CD8-positive, alpha-beta memory T cell (primary cell): ENCODE measurements at places on chromosomes 6 and 20. TPM values are rescaled to one million over a fixed set of nuclear protein-coding genes. Genes with fewer than 3 reads are reported as not detected.

The MOXD1 gene
- not detected for total RNA-seq

DNA sequence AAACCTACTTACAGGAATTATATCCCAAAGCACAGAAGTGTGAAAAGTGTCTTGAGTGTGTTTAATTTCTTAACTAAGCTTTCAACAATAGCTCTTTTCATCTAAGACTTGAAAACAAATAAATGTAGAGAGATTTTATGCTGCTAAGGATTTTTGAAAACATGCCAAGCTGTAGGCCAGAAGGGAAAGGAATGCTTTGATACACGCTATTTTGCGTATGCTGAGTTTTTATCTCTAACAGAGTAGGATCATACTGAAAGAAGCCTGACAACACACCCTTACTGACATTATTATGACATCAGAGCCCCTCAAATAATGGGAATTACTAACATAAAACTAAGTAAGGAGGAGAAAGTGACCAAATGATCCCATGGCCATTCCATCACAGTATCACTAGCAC lies 265.5 kb downstream of the KHDC1L start:
- H3K27me3 ChIP-seq = no peaks in the 10 kb centered on the region
- H3K36me3 ChIP-seq = no peaks in the 10 kb centered on the region
- no peak for DNase-seq
- no peak overlapping the region for H3K4me3 ChIP-seq
- H3K4me1 ChIP-seq = no peaks in the 10 kb centered on the region
- no peak overlapping the region for H3K27ac ChIP-seq

DNA sequence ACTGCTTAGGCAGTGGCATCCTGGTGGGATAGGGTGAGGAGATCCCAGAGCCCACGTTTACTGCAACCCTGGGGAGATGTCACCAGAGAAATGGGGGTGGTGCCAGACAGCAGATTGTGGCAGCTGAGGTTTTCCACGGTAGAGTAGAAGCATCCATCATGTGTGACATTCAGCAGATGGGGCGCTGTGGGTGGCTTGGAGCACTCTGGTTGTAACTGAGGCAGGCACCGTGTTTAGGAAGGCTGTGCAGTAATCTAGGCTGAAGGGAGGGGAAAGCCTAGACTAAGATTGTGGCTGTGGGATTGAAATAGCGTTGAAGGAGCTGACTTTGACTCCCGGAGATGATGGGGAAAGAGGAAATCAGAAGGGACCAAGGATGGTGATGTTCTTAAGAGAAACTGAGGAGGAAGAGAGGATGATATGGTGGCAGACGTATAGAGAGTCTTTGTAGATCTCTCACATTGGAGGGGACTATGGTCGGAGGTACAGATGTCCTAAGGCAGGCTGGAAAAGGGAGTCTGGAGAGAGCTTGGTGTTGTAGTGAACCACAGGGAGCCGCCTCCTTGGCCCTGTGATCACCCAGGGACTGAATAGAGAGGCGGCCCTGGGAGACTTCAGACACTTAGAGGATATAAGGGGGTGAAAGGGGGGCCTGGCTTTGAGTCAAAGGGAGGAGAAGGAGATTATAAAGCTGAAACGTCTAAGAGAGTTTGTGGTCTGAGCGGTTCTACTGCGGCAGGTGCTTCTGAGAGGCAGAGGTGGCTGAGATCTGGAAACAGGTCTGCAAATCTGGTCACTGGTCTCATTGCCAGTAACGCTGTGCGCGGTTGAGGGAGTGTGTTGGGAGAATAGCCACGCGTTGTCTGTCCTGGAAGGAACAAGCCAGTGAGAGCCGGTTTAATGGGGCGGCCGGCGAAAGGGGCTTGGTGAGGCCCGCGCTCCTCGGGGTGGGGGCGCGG lies 792 bp upstream of the MICA start:
- H3K27me3 ChIP-seq = no peaks in the 10 kb centered on the region
- H3K36me3 ChIP-seq = no peaks in the 10 kb centered on the region
- peak overlapping the region; percentile 76 for H3K4me3 ChIP-seq
- DNase-seq = peak; percentile 51
- peak overlapping the region; percentile 57 for H3K27ac ChIP-seq
- H3K4me1 ChIP-seq = peaks cover 39% of the 10 kb centered on the region

The UBE2V1 gene
- total RNA-seq = 183 TPM

The PRSS35 gene
- not detected for total RNA-seq

DNA sequence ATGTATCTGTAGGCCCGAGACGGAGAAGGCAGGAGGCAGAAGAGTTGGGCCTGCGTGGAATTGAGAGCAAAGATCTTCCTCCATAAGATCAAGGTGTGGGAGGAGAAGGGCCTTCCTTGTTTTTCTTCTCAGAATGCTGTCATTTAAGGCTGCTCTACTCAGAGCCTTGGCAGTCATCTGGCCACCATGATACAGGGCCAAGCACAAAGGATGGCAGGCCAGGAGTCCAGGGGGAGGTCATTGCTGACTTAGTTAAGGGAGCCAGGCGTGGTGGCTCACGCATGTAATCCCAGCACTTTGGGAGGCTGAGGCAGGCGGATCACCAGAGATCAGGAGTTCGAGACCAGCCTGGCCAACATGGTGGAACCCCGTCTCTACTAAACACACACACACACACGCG lies 137.1 kb downstream of the BMP7 start:
- DNase-seq = no peak
- no peak overlapping the region for H3K4me3 ChIP-seq
- H3K4me1 ChIP-seq = no peaks in the 10 kb centered on the region
- H3K36me3 ChIP-seq = no peaks in the 10 kb centered on the region
- H3K27me3 ChIP-seq = no peaks in the 10 kb centered on the region

The DZANK1 gene
- total RNA-seq = 2.8 TPM

The C4A gene
- 3.4 TPM for total RNA-seq

The DPM1 gene
- 77.9 TPM for total RNA-seq

DNA sequence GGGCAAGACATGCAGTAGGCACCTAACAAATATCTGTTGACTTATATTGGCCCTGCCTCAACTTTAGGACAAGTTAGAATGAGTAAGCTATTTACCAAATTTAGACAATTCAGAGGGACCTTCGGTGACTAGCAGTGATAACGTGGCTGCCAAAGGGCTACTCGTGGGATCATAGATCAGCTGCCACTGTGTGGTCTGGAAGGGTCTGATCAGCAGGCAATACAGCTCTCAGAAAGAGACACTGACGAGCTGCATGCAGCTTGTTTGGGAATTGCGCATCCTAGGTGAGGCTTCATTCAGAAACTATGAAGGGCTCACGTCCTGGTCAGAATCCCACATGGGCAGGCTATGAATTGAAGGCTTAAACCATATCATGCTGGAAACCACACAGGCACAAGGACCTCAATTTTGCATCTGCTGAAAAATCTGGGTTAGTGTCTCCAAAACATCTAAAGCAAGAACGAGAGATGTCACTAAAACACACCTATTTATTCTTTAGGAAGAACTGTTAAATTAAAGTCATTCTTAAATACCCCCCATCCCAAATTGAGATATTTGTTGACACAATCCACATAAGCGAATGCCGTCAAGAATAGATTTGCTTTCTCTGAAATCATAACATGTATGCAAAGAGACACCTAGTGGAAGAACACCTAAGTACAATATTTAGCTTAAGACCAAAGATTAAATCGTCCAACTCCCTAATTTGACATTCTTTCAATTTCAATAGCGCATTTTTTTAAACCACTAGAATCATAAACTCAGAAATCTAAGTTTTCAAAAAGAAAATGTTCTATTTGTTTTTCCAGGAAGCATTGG lies 79.6 kb downstream of the IPCEF1 start:
- H3K4me1 ChIP-seq = peaks cover 15% of the 10 kb centered on the region
- no peak overlapping the region for H3K27ac ChIP-seq
- no peaks in the 10 kb centered on the region for H3K27me3 ChIP-seq
- H3K4me3 ChIP-seq = peak overlapping the region; percentile 30

The CRISP3 gene
- not detected for total RNA-seq

GRCh38 chr6:29447670-29448069 lies 8.6 kb downstream of the OR10C1 start:
- no peak for DNase-seq
- H3K4me3 ChIP-seq = no peak overlapping the region
- no peaks in the 10 kb centered on the region for H3K36me3 ChIP-seq
- no peaks in the 10 kb centered on the region for H3K27me3 ChIP-seq
- H3K27ac ChIP-seq = no peak overlapping the region
- no peaks in the 10 kb centered on the region for H3K4me1 ChIP-seq

GRCh38 chr20:32839227-32839981 lies 19.3 kb upstream of the EFCAB8 start:
- no peak overlapping the region for H3K4me3 ChIP-seq
- H3K36me3 ChIP-seq = peaks cover 35% of the 10 kb centered on the region
- no peak overlapping the region for H3K27ac ChIP-seq
- peaks cover 13% of the 10 kb centered on the region for H3K4me1 ChIP-seq
- no peak for DNase-seq

DNA sequence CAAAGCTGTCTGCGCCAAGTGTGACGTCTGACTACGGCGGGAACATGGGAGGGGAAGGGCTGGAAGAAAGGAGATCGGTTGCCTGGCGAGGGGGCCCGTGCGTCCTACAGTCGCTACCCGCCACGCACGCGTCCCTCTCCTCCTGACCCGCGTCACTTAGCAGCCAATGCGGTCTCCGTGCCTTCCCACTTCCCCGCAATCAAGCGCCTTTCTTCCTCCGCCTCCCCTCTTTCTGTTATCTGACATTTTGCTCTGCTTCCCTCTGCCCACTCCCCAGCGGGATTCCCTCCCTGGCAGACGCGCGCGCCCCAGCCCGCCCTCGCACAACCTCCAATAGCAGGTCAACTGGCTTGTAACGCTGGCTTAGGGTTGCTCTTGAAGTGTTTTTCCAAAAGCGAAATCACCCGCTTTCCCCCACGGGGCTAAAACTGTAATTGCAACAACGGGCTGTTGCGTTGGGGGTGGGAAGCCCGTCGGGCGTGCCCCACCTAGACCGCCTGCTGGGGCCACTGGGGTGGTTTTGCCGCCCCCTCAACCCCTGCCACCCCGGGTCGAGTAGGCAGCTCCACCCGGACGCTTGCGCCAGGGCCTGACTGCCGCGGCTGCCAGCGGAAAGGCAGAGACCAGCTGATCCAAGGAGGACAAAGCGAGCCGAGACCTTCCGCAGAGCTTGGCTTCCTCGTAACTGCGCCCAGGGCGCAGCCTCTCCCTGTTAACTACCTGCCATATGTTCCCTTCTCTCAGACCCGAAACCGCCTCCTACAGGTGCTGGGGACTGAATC lies 6.2 kb upstream of the SOX4 start:
- peak; percentile 17 for DNase-seq
- H3K4me1 ChIP-seq = no peaks in the 10 kb centered on the region
- H3K4me3 ChIP-seq = peak overlapping the region; percentile 79
- H3K27me3 ChIP-seq = peaks cover 10% of the 10 kb centered on the region
- no peaks in the 10 kb centered on the region for H3K36me3 ChIP-seq

DNA sequence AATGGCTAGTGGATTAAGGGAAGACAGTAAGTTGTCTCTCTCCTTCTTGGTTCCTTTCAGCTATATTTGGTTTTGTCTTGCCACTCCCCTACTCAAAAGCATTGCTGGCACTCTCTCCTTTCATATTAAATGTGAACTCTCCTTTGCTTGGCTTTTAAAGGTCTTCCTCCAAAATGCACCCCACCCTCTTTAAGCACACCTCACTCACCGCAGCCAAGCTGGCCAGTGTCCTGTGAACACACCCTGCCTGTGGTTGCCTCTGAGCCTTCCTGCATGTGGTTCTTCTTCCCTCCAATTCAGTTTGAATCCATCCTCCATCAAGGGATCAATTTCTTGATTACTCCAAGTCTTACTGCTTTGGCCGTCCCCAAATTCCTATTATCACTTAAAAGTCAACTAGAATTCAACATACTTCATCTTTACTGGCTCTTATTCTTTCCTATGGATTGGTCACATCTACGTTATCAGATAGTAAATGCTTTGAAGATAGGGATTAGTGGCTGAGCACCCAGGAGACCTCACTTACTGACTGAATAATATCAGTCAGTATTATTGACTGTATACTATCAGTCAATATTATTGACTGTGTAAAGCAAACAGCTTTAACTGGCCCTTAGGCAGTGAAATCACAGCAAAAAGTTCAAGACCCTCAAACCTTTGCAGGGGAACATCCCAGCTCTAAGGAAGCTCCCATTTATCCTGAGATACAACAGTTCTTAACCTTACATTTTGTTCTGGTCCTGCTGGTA lies 41.6 kb upstream of the SPDEF start:
- H3K36me3 ChIP-seq = peaks cover 5% of the 10 kb centered on the region
- no peaks in the 10 kb centered on the region for H3K27me3 ChIP-seq
- DNase-seq = no peak
- peaks cover 10% of the 10 kb centered on the region for H3K4me1 ChIP-seq
- peak overlapping the region; percentile 30 for H3K27ac ChIP-seq

The SRMS gene
- not detected for total RNA-seq

- no peaks in the 10 kb centered on the region for H3K27me3 ChIP-seq
- H3K4me1 ChIP-seq = no peaks in the 10 kb centered on the region
- DNase-seq = no peak
- H3K36me3 ChIP-seq = no peaks in the 10 kb centered on the region
- no peak overlapping the region for H3K4me3 ChIP-seq
These were observed 41.0 kb downstream of the CYP24A1 start for GRCh38 chr20:54132612-54133433.

The NT5E gene
- 15.4 TPM for total RNA-seq
